Testis (tissue), 5 donors: ENCODE measurements at places on chromosomes 11 and 22. TPM values are rescaled to one million over a fixed set of nuclear protein-coding genes. Genes with fewer than 3 reads are reported as not detected.

DNA sequence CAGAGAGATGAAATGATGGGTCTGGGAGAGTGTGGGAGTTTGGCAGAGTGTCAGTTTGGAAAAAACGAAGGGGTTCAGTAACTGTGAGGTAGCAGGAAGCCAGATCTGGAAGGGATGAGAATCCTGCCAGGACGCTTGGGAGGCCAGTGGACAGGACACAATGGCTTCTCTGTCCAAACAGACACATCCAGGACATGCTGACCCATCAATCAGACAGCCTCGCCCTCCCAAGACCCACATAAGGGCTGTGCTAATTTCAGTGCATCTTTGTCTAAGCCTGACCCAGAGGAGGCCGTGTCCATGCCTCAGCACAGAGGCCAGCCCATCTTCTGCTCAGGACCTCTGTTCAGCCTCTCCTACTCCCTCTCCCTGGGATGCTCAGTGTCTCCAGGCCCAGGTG, 576.5 kb upstream of the B3GAT1 start:
- no peaks in the 10 kb centered on the region for H3K36me3 ChIP-seq
- DNase-seq: peak; percentile 79
- H3K4me1 ChIP-seq: peaks cover 3% of the 10 kb centered on the region
- no peak overlapping the region for H3K4me3 ChIP-seq
- no peaks in the 10 kb centered on the region for H3K27me3 ChIP-seq

DNA sequence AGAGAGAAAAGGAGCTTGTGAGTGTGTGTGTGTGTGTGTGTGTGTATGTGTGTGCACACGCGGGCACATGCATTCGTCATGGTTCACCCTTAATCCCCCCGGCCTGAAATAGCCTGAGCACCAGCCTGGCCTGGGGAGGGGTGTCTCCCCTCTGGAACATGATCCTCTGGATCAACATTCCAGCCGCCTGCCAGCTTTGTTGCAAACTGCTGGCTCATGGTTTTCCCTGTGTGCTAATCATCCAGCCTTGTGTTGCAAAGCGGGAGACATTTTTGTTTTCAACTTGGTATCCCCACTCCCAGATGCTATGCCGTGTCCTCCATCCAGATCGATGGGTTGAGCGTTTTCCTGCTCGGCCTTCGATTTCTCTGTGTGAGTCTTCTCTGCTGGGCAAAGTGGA, 94.3 kb downstream of the FEZ1 start:
- H3K4me3 ChIP-seq: no peak overlapping the region
- no peaks in the 10 kb centered on the region for H3K4me1 ChIP-seq
- no peak for DNase-seq
- H3K27me3 ChIP-seq: no peaks in the 10 kb centered on the region

DNA sequence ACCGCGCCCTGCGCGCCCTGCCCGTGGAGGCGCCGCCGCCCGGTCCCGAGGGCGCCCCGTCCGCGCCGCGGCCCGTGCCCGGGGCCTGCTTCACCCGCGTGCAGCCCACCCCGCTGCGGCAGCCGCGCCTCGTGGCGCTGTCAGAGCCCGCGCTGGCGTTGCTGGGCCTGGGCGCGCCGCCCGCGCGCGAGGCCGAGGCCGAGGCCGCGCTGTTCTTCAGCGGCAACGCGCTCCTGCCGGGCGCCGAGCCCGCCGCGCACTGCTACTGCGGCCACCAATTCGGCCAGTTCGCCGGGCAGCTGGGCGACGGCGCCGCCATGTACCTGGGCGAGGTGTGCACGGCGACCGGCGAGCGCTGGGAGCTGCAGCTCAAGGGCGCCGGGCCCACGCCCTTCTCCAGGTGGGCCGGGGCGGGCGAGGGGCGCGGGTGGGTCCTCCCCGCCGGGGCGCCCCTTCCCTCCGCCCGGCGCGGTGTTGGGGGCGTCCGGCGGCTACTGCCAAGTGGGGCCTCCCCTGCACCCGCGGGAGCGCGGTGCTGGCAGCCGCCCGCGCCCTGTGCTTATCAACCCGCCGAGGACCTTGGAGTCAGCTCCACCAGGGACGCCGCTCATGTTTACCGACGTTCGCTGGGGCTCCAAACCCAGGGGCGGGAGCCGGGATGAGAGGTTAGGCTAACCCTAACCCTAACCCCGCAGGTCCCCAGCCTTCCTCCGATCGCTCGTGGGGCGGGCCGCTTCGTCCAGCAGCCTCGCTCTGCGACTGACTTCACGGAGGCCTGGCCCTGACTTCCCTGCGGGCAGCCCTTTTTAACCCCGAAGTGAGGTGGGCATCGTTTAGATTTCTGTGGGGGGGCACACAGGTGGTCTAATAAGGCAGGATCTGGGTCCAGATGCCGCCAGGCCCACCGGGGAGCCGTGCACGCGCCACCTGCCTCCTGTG, 649 bp downstream of the SELENOO start:
- H3K36me3 ChIP-seq: no peaks in the 10 kb centered on the region
- H3K27me3 ChIP-seq: no peaks in the 10 kb centered on the region
- H3K27ac ChIP-seq: peak overlapping the region; percentile 90
- peaks cover 28% of the 10 kb centered on the region for H3K4me1 ChIP-seq
- no peak for DNase-seq

DNA sequence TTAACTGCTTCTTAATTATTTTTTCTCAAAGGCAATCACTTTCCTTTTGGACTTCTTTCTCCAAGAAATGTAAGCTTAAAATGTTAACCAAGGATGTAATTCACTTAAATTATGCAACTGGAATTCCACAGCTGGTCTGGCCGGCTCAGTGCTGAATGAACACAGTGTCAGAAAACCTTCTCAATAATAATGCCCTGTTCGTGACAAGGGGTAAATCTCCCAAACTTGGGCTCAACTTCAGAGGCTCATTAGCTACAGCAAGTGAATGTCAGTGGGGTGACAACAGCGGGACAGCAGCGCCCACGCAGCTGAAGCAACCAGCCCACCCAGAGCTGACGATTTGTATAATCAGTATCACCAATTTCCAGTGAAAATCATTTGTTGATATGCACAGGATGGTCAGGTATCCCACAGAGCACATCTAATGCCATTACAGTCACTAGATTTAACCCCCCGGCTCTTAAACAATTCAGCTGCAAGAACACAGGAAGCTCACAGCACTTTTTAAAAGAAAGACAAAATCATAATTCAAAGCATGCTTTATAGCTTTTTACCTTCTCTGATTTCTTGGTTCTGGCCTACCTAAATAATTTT, 704.8 kb downstream of the DLG2 start:
- H3K27me3 ChIP-seq: no peaks in the 10 kb centered on the region
- no peak overlapping the region for H3K4me3 ChIP-seq
- no peak for DNase-seq
- no peak overlapping the region for H3K27ac ChIP-seq

GRCh38 chr11:76543006-76543703, 98.3 kb downstream of the EMSY start:
- H3K27ac ChIP-seq: no peak overlapping the region
- no peaks in the 10 kb centered on the region for H3K36me3 ChIP-seq
- H3K4me1 ChIP-seq: no peaks in the 10 kb centered on the region
- no peak for DNase-seq
- H3K4me3 ChIP-seq: no peak overlapping the region
- H3K27me3 ChIP-seq: no peaks in the 10 kb centered on the region

PRG3 gene
- not detected for total RNA-seq

SNX32 gene
- 4.0 TPM for total RNA-seq

OTOG gene
- 2.2 TPM for total RNA-seq
